ENCODE measurements at places on chromosomes 3 and 15.

DNA sequence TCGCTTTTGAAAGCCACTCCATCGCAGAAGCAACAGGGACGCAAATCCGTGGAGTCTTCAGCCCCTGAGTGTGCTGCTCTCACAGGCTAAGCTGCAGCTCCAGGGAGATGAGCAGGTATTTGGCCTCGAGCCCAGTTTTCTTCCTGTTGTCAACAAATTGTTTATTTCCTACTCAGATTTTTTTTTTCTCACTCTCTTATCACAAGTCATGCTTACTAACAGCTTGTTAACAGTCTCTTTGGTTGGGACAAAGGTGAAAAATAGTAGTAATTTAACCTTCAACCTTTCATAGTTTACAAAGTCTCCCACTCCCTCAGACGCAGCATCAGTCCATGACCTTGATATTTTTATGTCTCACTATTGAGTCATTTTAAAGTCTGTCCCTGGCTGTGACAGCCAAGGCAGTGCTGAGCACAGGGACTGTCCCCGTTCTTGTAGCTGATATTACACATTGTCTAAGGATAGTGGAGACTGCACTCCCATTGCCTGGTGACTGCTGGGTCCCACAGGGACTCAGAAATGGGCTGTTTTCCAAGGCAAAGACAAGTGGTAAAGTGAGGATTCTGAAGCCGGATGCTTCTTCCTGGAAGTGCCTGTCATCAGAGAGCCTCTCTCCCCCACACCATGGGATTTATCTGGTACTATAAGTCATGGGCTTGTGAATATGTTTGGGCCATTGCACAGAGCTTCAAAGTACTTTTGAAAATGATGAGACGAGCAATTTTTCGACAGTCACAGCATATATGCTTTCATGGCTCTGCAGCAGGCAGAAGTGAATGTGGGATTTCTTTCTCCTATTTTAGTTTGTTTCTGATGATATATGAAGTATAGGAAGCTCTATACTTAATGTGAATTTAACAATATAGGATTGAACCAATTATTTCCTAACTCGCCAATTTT is 59.8 kb upstream of the UNC13C start:
- DNase-seq, result no peak

DNA sequence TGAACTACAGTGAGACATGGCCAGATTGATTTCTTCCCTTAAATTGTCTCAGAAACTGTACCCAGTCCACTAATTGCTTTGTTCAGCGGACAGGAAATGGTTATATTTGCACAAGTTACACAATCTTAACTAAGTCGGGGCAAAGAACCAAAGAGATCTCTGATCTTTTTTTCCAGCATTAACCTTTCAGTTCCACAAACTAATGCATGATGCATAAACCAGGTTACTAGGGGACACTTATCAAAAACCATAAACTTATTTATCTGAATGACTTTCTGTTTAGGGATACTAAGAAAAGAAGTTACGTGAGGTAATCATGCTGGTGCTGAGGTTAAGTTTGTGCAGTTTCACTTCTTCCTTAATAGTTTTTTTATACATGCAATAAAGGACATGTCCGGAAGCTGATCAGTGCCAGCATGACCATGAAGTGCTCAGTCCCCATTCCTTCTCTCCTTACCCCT is 22.4 kb downstream of the FNDC3B start:
- DNase-seq, result peak; percentile 93

- no peak for DNase-seq
Observed at GRCh38 chr3:33687406-33688010, 30.5 kb downstream of the CLASP2 start.

GRCh38 chr3:1365528-1365927 is 272.7 kb downstream of the CNTN6 start:
- DNase-seq, result no peak

DNA sequence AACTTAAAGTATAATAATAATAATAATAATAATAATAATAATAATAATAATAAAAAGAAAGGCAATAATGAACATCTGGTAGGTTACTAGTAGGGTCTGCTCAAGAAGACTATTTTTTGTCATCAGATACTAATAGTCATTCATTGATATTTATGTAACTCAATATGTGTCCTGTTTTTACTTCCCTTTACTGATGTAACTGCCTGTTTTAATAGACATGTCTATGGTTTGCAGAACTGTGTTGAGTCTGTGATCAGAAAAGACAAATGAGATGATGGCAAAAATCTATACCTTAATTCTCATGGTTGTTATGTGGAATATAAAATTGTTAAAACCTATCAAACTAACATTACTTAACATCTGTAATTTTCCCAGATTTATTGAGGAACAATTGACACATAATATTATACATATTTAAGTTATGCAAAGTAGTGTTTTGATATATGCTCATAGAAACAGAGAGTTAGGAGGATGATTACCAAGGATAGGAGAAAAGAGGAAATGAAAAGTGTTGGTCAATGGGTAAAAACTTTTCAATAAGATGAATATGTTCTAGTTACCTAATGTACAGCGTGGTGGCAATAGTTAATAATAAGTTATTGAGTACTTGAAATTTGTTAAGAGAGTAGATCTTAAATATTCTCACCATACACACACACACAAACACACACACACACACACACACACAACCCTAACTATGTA is 699.4 kb downstream of the ZPLD1 start:
- DNase-seq, result no peak

DNA sequence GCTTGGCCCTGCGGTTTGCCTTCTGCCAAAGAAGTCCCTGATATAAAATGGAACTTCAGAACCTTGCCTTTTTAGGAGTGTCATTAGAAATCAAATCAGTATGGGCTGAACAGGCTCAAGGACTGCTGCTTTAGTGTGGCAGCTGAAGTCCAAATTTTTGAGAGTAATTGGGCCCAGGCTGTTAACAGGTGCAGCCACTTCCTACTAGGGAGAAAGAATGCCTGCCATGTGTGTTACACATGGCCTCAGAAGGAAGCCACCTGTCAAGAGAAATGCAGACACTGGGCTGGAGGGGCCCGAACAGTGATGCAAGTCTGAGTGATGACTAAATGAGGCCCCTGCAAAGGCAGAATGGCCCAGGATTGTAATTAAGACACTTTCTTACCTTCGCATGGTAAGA is 786.7 kb upstream of the CFAP20DC start:
- no peak for DNase-seq

GRCh38 chr3:17844236-17844635 is 101.8 kb upstream of the TBC1D5 start:
- DNase-seq, result peak; percentile 64

DNA sequence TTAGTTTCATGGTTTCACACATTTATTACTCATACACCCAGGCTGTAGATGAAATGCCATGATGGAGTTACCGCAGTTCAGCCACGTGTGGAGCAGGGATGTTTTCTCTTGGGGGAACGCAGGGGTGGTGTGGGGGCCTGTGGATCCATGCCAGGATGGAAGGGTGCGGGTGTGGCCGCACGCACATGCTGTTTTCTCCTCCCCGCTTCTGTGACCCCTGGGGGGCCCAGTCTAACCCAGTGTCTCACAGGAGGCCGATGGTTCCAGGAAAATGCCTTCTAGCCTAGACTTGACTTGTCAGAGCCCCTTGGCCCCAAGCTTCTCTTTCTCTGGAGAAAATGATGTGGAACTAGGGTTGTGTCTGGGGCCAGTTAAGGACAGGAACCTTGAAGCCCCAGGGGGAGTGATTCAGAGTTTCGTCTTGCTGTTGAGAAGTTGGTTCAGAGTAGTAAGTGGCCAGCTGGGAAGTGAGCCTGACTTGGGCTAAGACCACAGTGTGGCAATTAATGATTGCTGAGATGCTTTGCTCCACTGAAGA is 240.4 kb upstream of the BHLHE40 start:
- DNase-seq, result peak; percentile 87

- no peak for DNase-seq
Observed at GRCh38 chr15:43876872-43877271, 50.1 kb downstream of the WDR76 start.

- DNase-seq, result no peak
Observed at GRCh38 chr3:47024932-47025331, 45.5 kb downstream of the NBEAL2 start.

DNA sequence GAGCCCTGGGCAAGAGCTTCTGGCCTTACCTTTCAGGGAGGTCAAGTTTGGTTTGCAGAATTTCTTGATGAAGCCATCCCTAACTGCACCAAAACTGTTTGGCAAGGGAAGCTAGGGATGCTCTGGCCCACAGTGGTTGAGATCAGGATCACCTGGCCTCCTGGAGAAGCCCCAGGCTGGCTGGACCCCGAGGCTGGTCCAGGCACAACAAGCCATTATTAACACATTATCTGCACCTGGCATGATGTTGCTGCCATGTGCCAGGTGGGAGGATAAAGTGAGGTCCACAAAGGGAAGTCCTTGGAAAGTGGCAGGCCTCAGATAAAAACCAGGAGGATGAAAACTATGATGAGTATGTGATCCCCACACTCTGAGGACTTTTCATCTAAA is 35.9 kb upstream of the DUSP7 start:
- DNase-seq, result no peak

DNA sequence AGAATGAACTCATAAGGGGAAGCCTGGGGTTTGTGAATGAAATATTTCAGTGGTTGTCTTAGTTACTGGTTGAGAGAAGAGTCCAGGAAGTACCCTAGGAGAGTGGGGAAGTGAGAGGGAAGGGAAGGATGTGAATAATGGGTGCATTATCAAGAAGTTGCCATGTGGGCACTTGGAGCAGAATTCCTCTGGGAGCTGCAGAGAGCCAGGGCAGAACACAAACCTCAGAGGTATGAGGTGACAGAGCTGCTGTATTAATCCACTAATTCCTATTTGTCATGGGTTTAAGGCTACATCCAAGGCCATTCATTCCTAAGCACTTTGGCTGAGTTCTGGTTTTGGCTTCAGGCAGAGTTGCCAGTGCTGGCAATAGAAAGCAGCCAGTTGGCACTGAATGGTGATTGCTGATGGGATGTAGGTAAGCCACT is 29.0 kb downstream of the NDUFB4 start:
- DNase-seq, result peak; percentile 38

- no peak for DNase-seq
Observed at GRCh38 chr3:143672396-143673165, 175.7 kb downstream of the SLC9A9 start.

DNA sequence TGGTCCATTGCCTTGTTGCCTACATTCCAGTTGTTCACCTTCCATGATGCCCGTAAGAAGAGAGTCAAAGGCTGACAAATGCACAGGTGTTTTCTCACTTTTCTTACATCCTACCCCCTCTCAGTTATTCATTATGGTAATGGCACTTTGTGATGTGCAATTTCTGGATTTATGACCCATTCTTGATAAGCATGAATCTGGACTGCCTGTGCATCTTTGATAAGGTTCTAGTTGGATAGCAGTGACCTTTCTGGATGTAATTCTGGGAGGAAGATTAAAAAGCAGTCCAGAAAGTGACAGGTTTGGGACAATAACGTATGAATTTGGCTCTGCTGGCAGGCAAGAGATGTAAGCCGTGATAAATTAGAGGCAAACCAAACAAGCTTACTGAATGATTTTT is 101.5 kb downstream of the ROBO2 start:
- no peak for DNase-seq

DNA sequence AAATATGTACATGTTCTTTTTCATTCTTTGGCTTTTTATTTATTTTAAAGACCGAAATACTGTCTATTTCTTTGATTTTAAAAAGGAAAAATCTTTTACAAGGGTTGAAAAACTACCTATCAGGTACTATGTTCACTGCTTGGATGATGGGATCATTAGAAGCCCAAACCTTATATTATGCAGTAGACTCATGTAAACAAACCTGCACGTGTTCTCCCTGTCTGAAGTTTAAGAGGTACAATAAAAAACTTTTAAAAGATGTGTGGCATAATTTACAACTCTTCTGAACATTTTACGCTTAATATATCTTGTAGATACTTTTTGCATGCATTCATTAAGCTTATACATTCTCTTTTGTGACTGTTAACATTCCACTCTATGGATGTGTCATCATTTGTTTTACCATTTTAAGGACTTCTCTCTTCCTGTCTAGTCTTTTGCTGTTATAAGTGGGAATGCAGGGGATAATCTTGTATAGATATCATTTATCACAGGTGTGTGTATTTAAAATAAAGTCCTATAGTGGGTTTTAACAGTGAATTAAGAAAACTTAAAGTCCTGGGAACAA is 6.2 kb downstream of the MGA start:
- no peak for DNase-seq

DNA sequence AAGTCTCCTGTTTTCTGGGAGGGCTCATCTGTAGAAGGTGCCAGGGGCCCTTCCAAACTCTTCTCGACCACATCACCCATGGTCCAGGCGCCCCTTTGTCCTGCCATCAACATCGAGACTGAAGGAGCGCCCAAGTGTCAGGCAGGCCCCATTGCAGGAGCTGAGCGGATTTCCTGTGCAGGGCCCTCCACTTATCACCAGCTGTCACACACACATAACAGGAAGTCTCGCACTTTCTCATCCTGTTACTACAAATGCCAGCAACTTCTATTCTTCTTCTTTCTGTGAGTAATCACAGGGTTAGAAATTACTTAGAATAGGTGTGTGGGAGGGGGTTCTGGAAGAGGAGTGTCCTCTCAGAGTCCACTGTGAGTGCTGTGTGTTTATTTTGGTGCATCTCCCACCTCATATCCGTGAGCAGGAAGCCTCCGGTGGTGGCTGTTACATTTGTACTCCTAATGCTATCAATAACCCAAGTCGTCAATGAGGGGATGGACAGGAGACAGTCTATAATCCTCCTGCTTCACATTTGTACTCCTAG is at the start of gene KLHL6:
Gene KLHL6, minus strand, starts transcription at position 166 of the 541 bp plus-strand sequence. Its CDS starts 53 bp downstream, at position 113.
- DNase-seq, result peak; percentile 95

- DNase-seq, result no peak
Observed at GRCh38 chr3:7436542-7436941, 575.6 kb downstream of the GRM7 start.

DNA sequence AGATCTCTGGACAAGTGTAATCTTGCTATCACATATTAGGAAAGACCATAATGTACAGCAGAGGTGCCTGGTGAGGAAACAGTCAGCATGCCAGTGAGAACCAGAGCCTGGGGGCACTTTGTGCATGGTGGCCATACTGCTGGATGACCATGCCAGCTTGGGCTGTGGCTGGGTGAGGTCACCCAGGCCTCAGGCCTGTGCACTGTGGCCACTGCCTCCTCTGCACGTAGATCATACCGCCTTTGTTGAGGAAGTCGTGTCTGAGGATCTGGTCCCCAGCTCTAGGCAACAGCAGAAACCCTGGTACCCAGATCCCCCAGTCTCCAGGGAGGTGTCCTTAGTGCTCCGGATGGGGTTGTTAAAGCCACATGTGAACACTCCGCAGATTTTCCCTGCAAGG is 38.9 kb downstream of the ZNF710 start:
- DNase-seq, result peak; percentile 71

Data from inflammatory macrophage treated with lipopolysaccharide for 4 hours (primary cell).